Nucleus accumbens (tissue), 56 donors: ENCODE measurements at places on chromosomes 3 and 15.

DNA sequence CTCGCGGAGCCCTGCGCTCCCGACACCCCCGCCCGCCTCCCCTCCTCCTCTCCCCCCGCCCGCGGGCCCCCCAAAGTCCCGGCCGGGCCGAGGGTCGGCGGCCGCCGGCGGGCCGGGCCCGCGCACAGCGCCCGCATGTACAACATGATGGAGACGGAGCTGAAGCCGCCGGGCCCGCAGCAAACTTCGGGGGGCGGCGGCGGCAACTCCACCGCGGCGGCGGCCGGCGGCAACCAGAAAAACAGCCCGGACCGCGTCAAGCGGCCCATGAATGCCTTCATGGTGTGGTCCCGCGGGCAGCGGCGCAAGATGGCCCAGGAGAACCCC, 464 bp downstream of the SOX2 start:
- no peak for DNase-seq

- DNase-seq, result no peak
These were observed 242.1 kb upstream of the TLE3 start for GRCh38 chr15:70339571-70340493.

GRCh38 chr3:136958939-136959338, 1.2 kb downstream of the IL20RB start:
- no peak for DNase-seq

DNA sequence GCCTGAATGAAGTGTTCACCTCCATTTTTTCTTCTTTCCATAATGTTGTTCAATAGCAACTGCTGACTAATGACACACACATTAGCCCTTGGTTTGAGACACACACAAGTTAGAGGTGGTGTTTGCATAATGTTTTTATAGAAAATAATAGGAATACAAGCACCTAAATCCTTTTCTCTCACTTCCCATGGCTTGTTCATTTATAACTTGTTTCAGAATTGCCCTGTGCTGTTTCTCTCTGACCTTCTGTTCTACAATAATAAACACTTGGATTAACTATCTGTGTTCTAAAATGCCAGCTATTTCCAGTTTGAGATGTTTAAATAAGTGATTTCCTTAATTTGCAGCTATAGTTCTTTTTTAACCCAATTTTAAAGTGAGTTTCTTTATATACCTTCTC, 525.1 kb upstream of the ROBO2 start:
- no peak for DNase-seq

DNA sequence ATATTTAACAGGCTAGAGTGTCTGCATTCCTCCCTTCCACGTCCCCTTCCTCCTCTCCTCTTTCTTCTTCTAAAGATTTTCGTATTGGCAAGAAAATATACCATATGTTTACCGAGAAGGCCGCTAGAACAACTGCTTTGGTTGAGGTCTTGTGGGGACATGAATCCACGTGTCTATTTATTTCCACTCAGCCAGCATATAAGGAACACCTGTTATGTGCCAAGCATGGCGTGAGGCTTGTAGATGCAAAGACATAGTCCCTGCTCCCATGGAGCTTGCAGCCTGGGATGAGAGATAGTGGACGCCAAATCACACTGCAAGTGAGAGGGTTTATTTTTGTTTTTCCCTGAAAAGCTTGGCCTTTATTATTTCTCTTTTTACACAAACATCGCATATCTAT, 57.1 kb downstream of the SLC7A14 start:
- no peak for DNase-seq
